ENCODE measurements at places on chromosomes 5 and 9. TPM values are rescaled to one million over a fixed set of nuclear protein-coding genes. Genes with fewer than 3 reads are reported as not detected.

GRCh38 chr9:107169796-107170195, 113.3 kb upstream of the RAD23B start:
- no peak for DNase-seq

DNA sequence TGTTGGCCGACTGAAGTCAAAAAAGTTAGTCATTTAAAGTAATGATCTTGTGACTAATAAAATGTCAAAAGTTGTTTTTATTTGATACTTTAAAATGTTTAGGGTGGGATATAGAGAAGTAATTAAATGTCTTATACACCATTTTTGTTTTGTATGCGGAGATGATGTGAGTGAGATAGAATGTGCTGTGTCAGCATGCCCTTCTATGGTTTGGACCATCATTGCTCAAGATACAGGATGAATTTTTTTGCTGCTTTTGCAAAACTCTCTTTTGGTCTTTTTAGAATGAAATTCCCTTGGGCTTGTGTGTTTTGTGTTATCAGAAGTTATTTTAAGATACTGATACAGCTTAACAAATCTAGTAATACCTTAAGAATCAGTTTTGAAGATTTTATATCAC, 12.5 kb downstream of the SRFBP1 start:
- no peak for DNase-seq

DNA sequence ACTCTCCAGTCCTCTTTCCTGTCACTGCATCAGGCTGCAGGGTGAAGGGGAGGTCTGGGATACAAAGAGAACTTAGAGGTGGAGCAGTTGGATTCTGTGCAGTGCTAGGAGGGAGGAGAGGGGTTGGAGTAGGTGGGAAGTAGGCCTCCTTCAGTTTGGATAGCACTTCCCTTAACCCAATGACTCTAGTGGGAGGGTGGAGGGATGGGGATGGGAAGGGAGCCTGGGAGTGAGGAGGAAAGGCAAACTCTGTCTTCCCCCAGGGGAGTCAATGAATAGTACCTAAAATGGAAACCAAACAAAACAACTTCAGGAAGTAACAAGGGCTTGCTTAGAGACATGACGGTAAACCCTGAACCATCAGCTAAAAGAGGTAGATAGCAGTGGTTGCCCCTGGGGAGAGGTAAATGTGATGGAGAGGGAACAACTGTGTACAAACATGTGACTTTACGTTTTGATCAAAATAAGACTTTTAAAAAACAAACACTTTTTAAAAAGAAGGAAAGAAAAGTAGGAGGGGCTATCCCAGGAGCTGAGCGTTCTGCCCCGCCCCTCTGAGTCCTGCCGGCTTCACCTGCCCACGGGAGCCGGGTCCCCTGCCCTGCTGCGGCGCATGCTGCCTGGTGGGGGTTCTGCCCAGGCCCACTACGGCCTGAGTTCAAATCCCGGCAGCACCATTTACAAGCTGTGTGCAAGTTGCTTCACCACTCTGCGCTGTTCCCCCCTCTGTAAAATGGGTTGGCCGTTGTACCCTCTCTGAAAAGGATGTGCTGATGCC, 30.9 kb downstream of the GSN start:
- no peak for DNase-seq

- no peak for DNase-seq
These were observed 78.1 kb downstream of the ADAMTS2 start for GRCh38 chr5:179267071-179267670.

S100Z gene
- total RNA-seq, result not detected

Measured in mucosa of descending colon (tissue), 3 donors.